ENCODE measurements at places on chromosomes 4 and X.
A peak's percentile ranks its signal among the peaks of the same experiment; 100 is the strongest.

- DNase-seq, result no peak
Measured at GRCh38 chr4:164531336-164531735, 222.6 kb upstream of the SMIM31 start.

DNA sequence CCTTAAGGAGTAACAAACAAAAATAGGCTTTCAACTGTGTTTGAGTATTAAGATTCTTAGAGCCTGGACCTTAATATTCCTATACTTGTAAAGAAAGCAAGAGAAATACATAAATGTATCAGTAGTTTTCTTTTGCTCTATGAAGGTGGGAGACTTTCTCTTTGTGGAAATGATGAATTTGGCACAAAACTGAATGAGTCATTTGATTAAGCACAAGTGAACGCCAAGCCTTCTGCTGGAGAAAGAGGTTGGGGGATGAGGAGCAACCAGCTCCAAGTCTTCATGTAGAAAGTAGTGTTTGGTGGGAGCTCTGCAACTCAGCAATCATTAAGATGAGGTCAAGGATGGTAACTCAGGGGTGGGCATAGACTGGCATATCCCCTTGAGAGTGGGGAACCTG lies 49.6 kb downstream of the MEPE start:
- DNase-seq, result no peak

DNA sequence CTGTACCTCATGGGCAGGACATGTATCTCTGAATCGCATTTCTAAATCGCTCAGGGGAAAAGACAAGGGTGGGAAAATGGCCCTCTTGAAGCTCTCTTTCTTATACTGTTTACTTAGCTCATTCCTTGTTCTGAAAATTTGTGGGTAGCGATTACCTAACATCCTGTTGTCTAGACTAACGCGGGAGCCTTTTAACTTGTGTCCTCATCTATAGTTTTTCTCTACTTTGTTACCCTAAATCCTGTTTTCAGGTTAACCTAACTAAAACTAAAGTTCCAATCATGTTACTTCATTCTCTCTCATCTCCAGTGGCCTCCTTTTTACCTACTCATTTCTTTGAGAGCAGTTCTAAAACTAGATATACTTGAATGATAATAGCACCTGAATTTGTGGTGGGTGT lies 45.0 kb downstream of the SNX25 start:
- no peak for DNase-seq

DNA sequence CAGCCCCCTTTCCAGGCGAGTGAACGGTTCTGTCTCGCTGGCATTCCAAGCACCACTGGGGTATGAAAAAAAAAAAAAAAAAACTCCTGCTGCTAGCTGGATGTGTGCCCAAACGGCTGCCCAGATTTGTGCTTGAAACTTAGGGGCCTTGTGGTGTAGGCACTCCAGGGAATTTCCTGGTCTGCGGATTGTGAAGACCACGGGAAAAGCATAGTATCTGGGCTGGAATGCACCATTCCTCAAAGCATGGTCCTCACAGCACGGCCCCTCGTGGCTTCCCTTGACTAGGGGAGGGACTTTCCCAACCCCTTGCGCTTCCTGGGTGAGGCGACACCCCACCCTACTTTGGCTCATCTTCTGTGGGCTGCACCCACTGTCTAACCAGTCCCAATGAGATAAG lies 516.8 kb upstream of the FAM241A start:
- DNase-seq, result no peak

GRCh38 chr4:124132161-124132560 lies 580.4 kb downstream of the ANKRD50 start:
- DNase-seq, result no peak

DNA sequence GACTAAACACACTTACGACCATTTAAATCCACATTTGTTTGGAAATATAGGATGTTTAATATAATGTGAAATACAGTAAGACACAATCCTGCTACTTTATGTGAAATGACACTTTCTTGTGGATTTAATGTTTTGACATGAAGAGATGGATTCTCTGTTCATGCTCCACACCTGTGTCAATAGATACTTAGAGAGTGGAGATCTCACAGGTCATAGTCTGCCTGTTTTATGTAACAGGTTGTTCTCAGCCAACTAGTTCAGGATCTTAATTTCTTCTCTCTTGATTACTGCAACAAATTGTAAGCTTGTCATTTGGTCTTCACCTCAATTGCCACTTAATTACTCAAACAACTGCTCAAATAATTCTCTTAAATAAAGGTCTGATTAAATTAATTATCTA lies 1621.2 kb downstream of the PCDH7 start:
- no peak for DNase-seq

GRCh38 chrX:55801811-55802210 lies 84.3 kb downstream of the RRAGB start:
- no peak for DNase-seq

DNA sequence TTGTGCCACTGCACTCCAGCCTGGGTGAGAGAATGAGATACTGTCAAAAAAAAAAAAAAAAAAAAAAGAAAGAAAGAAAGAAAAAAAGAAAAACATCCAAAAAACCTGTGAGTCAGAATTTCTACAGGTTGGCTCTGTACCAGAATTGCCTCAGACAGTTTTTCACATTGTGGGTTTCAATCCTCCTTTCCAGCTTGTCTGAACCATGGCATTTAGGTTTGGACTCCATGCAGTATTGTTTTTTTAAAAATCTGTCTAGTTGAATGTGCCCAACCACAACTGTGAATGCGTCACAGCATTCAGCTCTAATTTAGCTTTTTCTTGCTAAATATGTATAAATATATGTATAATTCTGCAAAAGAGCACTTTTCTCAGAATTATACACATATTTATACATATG lies 31.4 kb upstream of the ARSH start:
- DNase-seq, result no peak

DNA sequence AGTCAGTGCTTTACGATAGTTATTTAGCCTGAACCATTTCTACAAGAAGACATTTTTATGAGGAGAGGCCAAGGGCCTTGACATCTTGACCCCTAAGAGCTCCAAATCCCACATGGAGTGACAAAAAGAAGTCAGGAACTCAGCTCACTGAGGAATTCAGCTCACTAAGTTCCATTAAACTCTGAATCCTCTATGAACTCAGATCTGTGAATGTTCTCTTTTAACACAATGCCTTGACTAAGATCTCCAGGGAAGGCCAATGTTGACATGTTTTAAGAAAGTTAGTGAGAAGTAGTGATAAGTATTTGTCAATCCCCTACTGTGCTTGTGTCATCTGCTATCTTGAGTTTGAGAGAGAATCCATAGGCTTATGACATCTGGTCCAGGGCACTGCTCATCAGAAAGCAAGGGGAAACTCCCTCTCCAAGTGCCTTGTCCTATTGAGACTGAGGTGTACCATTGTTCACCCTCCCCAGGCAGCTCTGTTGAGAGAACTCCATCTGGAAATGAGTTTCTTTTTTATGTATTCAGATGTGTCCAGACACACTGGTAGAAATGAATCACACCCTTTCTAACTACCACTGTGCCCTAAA lies 68.7 kb upstream of the PCDH19 start:
- DNase-seq, result no peak

DNA sequence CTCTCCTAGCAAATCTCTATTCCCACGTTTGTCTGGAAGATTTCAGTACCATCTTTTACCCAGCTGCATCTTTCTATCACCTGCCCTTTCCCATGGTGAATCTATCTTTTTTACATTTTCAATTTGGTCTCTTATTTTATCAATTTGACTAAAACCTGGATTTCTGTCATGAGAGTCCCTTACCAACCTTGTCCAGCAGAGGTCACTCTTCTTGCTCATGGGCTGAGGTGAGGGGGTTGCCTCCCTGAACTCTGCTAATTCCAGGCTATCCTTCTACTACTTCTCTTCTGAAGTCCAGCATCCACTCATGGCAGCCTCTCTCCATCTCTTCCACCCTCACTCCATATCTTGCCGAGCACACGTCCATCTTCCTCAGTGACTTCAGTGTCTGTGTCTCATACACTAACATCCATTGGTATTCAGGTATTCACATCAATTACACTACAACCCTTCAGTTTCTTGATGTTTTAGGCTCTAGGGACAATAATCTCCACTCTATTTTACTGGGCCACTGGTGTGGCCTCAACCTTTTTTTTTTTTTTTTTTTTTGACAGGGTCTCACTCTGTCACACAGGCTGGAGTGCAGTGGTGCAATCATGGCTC lies 17.8 kb upstream of the ZNF827 start:
- DNase-seq, result peak; percentile 33

DNA sequence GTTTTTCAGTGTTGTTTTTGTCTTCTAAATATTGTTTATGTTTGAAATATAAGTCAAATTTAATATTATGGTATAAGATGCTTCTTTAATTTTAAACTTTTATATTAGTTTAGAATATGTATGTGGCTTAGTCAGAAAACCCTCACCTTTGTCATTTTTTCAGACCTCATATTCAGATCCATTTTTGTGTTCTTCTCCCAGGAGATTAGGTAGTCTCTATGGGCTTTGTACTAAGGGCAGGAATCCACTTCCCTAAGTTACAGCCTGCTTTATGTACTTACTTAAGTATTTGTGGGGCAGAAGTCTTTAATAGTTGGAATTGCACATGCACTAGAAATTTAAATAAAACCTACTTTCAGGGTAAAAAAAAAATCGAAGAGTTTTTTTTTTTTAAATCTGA lies 63.5 kb upstream of the TENM3 start:
- DNase-seq, result no peak

GRCh38 chr4:56618734-56619133 lies 62.4 kb downstream of the HOPX start:
- no peak for DNase-seq

DNA sequence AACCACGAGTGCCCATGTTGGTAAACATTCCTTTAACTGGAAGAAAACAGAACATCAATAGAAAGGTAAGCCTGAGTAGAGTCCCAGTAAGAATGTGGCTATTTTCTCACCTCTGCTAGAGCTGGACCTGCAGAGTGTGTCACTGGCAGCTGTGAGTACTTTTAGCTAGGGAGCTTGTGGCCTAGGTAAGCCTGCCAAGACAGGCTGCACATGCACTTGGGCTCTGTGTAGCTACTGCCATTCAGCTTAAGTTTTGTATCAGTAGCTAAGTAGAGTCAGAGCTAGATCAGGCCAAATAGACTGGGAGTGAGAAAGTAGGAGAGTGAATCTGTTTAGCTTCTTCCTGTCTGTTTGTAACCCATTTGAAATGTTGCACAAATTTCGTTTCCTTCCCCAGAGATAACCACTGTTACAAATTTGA lies 35.3 kb downstream of the RBPJ start:
- no peak for DNase-seq

All from SJSA1 (cell line).